HepG2 (cell line): ENCODE measurements at places on chromosomes 16 and 17. TPM values are rescaled to one million over a fixed set of nuclear protein-coding genes. Genes with fewer than 3 reads are reported as not detected.

CHST5 gene
- total RNA-seq = not detected in 2 replicates

TADA2A gene
- total RNA-seq = 13.0 and 14.0 TPM in 2 replicates

CLN3 gene
- 19.9 and 23.4 TPM in 2 replicates for total RNA-seq

TM4SF5 gene
- total RNA-seq = 15.6 and 30.1 TPM in 2 replicates

ZNF469 gene
- total RNA-seq = not detected in 2 replicates

UTS2R gene
- 0.13 TPM in 1 of 2 replicates, not detected in the other for total RNA-seq

GDPD1 gene
- total RNA-seq = 3.8 and 7.7 TPM in 2 replicates

DNA sequence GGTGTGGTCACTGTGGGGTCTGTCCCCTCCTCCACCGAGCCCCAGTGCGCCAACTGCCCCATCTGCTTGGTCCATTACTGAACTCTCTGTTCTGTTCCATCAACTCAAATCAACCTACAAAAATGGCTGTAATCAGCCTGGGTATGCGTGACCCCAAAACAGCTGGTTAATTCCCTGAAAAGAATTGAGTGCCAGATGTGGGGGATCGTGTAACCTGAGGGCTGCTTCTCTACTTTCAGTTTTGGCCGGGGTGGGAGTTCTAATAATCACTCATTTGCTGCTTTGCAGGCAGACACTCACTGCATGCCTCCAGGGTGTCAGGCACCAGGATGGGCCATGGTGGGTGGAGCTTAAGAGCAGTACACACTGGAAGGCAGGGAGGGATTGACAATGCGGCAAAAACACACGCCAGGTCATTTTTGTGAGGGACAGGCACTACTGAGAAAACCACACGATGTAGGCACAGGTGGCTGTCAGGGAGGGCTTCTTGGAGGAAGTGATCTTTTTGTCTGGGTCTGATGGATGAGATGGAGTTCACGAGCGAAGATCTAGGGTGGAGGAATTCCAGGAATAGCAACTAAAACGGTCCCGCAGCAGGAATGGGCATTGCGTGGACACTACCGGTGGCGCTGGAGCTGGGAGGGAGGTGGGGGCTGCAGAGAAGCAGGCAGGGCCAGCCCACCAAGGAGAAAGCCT lies 30.4 kb upstream of the SSTR5 start:
- no peak overlapping the region for H3K4me3 ChIP-seq
- H3K4me1 ChIP-seq = no peaks in the 10 kb centered on the region
- H3K27ac ChIP-seq = no peak overlapping the region
- DNase-seq = no peak
- H3K27me3 ChIP-seq = peaks cover 12% of the 10 kb centered on the region

GRCh38 chr16:2939968-2940367 lies 24.1 kb upstream of the KREMEN2 start:
- no peak overlapping the region for H3K4me3 ChIP-seq
- no peak overlapping the region for H3K27ac ChIP-seq
- no peak for DNase-seq

DNA sequence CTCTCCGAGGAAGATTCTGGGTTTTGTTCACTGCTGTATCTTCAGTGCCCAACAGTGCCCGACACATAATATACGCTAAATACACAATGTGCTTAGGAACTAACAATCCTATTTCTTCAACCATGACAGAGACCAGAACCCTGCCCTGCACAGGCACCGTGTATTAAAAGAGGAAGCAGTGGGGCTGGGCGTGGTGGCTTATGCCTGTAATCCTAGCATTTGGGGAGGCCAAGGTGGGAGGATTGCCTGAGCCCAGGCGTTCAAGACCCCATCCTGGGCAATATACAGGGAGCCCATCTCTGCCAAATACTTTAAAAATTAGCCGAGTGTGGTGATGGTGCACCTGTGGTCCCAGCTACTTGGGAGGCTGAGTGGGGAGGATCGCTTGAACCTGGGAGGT lies 19.3 kb downstream of the ARL2BP start:
- H3K4me1 ChIP-seq = peaks cover 35% of the 10 kb centered on the region
- no peaks in the 10 kb centered on the region for H3K27me3 ChIP-seq
- no peak for DNase-seq
- H3K36me3 ChIP-seq = peaks cover 36% of the 10 kb centered on the region; the same call in 2 of the 3 replicates
- H3K4me3 ChIP-seq = no peak overlapping the region
- H3K27ac ChIP-seq = no peak overlapping the region

DNA sequence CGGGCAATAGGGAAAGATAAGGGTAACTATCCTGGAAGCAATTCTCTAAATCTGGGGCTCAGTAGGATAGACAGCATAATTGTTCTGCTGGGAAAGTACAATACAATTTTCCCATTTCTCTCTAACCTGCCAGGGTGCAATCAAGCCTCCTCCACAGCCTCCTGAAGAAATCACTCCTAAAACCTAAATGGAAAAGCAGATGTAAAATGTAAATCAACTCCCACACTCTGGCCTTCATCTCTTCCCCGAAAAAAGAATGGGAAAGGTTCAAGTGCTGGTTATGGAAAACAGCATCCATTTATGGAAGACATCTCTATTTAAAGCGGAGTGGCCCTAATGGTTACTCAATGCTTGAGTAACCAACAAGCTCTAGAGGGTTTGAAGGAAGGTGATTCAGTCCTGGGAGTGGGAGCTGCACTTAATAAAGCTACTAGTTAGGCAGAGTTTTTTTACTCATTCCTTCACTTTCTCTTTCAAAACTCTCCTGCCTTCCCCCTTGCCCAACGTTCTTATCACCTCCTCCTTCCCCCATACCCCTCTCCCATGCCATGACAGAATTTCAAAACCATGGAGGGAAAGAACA lies 5.1 kb downstream of the MMD start:
- H3K36me3 ChIP-seq = peaks cover 7% of the 10 kb centered on the region
- H3K4me3 ChIP-seq = no peak overlapping the region; the same call in 1 of the 2 replicates
- peaks cover 87% of the 10 kb centered on the region for H3K4me1 ChIP-seq
- H3K27ac ChIP-seq = peak overlapping the region; percentile 45

DNA sequence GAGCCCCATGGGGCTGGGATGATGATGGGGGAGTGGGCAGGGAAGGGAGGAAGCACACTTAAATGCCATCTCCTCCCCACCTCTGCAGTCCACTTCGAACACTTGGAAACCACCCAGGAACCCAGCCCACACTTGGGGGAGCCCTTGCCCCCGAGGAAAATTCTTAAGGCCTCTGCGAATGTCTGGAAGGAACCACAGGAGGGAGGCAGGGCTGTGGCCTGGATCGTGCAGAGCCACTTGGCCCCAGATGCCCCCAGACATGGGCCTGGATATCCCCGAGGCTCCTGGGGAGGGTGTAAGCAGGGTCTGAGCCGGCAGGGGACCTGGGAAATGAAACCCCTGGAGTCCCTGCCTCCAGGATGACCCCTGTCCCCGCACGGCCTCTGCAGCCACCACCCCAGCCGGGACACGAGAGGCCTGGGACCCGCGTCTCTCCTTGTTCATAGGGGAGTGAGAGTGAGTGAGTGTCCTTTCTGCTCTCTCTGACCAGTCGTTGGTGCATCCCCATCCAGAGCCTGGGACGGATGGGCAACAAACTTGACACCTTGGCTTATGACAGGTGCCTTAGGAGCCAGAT lies 11.8 kb upstream of the MTSS2 start:
- H3K4me3 ChIP-seq = no peak overlapping the region
- DNase-seq = no peak
- no peak overlapping the region for H3K27ac ChIP-seq
- peaks cover 45% of the 10 kb centered on the region for H3K4me1 ChIP-seq
- H3K36me3 ChIP-seq = peaks cover 8% of the 10 kb centered on the region; the same call in 1 of the 3 replicates

GRCh38 chr16:77732241-77732946 lies 10.1 kb downstream of the NUDT7 start:
- DNase-seq = peak; percentile 51
- no peak overlapping the region for H3K27ac ChIP-seq
- H3K4me1 ChIP-seq = peaks cover 25% of the 10 kb centered on the region

DNA sequence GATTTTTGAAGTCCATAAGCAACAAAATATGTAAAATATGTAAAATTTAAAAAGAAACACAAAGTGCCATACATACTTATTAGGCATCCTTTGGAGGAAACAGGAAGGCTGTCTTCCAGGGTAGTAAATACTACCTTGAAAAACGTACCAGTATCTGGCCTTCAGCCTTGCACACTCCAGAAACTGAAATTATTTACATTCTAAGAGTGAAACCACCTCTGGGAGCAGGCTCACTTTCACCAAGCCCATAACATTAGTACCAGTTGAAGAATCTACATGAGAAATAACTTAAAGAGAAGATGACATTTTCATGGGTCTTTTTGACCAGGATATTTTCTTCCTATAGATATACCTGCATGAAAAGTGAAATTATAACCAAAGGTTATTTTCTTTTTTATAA lies 6.4 kb downstream of the KRTAP9-1 start:
- no peak overlapping the region for H3K27ac ChIP-seq
- H3K36me3 ChIP-seq = no peaks in the 10 kb centered on the region
- DNase-seq = no peak
- H3K4me1 ChIP-seq = no peaks in the 10 kb centered on the region

DNA sequence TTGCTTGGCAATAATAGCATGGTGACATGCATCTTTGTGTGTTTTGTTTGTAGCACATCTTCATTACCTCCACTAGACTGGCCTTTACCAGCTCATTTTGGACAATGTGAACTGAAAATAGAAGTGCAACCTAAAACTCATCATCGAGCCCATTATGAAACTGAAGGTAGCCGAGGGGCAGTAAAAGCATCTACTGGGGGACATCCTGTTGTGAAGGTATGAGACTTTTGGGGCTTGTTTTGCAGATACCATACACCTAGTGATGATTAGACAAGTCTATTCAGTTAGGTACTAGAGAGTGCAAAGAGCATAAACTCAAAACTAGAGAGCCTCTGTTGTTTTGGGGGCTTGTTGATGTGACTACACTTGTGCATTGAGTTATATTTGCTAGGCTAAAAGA lies 41.2 kb downstream of the NFATC3 start:
- H3K36me3 ChIP-seq = peaks cover 39% of the 10 kb centered on the region; the same call in 2 of the 3 replicates
- H3K27ac ChIP-seq = no peak overlapping the region
- DNase-seq = no peak
- H3K27me3 ChIP-seq = no peaks in the 10 kb centered on the region
- H3K4me1 ChIP-seq = peaks cover 40% of the 10 kb centered on the region
- H3K4me3 ChIP-seq = no peak overlapping the region

GRCh38 chr17:68820825-68821481 lies 134.2 kb downstream of the ABCA8 start:
- H3K4me3 ChIP-seq = peak overlapping the region; percentile 38
- H3K27me3 ChIP-seq = no peaks in the 10 kb centered on the region
- H3K27ac ChIP-seq = peak overlapping the region; percentile 91
- no peaks in the 10 kb centered on the region for H3K36me3 ChIP-seq

DNA sequence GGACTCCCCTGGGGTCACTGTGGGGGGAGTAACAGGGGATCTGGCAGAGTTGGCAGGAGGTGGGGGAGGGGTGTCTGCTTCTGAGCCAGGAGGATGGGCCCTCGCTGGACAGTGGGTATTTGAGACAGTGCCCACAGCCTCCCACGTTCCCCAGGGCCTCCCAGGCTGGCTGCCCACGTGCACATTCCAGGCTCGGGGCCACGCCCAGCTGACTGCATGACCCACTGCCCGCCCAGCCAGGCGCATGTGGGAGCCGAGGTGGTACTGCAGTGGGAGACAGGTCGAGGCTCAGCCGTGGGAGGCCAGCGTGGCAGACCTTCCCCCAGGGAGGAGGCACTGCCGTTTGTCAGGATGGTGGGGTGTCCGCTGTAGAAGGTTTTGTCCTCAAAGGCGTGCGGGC lies 38.8 kb downstream of the BAHCC1 start:
- H3K27ac ChIP-seq = no peak overlapping the region
- no peaks in the 10 kb centered on the region for H3K4me1 ChIP-seq
- no peak overlapping the region for H3K4me3 ChIP-seq
- no peak for DNase-seq
- no peaks in the 10 kb centered on the region for H3K36me3 ChIP-seq
- no peaks in the 10 kb centered on the region for H3K27me3 ChIP-seq

GRCh38 chr16:49183911-49184310 lies 97.7 kb downstream of the CBLN1 start:
- H3K4me3 ChIP-seq = no peak overlapping the region
- no peak overlapping the region for H3K27ac ChIP-seq
- H3K4me1 ChIP-seq = no peaks in the 10 kb centered on the region
- no peaks in the 10 kb centered on the region for H3K27me3 ChIP-seq
- H3K36me3 ChIP-seq = no peaks in the 10 kb centered on the region
- peak; percentile 20 for DNase-seq

DNA sequence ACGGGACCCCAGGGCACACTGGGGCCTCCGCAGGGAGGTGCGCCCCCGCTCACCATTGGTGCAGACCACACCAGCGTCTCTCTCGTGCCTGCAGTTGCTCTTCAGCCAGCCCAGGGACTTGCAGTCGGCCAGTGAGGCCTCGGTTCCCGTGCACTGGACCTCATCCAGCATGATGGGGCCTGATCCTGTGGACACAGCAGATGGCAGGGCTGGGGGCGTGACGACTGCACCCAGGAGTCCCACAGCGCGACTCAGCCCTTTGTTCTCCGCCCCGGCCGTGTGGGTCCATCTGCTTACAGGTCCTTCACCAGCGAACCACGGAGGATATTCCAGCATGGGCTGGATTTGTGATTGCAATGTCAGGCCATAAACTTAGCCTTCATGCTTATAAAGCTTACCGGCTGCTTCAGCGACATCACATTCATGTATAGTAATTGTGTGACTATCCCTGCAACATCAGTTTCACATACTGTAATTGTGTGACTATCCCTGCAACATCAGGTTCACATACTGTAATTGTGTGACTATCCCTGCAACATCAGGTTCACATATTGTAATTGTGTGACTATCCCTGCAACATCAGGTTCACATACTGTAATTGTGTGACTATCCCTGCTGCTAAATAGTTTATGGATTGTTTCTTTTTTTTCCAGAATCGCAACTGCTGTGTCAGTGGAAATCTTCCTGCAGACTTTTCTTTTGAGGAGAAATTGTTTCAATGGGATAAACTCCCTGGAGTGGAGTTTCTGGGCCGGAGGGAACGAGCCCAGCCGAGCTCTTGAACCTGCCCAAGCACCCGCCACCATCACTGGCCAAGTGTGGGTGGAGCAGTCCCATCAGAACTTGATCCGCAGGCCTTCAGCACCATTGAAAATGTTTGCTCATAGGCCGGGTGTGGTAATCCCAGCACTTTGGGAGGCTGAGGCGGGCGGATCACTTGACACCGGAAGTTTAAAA lies 4.8 kb downstream of the LGALS3BP start:
- no peak overlapping the region for H3K27ac ChIP-seq
- DNase-seq = no peak
- H3K27me3 ChIP-seq = no peaks in the 10 kb centered on the region; the same call in 2 of the 3 replicates

GRCh38 chr16:29913514-29913913 lies 12.5 kb downstream of the KCTD13 start:
- H3K27me3 ChIP-seq = no peaks in the 10 kb centered on the region
- DNase-seq = no peak
- no peaks in the 10 kb centered on the region; the same call in 2 of the 3 replicates for H3K36me3 ChIP-seq
- H3K27ac ChIP-seq = no peak overlapping the region
- peaks cover 14% of the 10 kb centered on the region for H3K4me1 ChIP-seq
